ENCODE measurements at places on chromosomes 2 and 18. TPM values are rescaled to one million over a fixed set of nuclear protein-coding genes. Genes with fewer than 3 reads are reported as not detected.

IL18R1 gene
- total RNA-seq = 10.1 TPM

SAG gene
- total RNA-seq = not detected

TCF7L1 gene
- total RNA-seq = not detected

QPCT gene
- not detected for total RNA-seq

GDF7 gene
- total RNA-seq = 0.51 TPM

DSG3 gene
- not detected for total RNA-seq

LRRC30 gene
- total RNA-seq = not detected

CNGA3 gene
- not detected for total RNA-seq

DNMT3A gene
- total RNA-seq = 93.2 TPM

C2orf72 gene
- total RNA-seq = 0.20 TPM

- no peak for DNase-seq
Measured at GRCh38 chr2:164061129-164061746, 325.4 kb upstream of the FIGN start.

- H3K4me3 ChIP-seq = no peak overlapping the region
- peaks cover 32% of the 10 kb centered on the region for H3K36me3 ChIP-seq
- H3K27ac ChIP-seq = no peak overlapping the region
- no peak for DNase-seq
- peaks cover 11% of the 10 kb centered on the region for H3K4me1 ChIP-seq
Measured at GRCh38 chr2:26238311-26238958, 6.0 kb downstream of the HADHA start.

- no peak overlapping the region for H3K4me3 ChIP-seq
- no peak for DNase-seq
- peaks cover 18% of the 10 kb centered on the region for H3K4me1 ChIP-seq
- no peaks in the 10 kb centered on the region for H3K27me3 ChIP-seq
- no peaks in the 10 kb centered on the region for H3K36me3 ChIP-seq
Measured at GRCh38 chr2:196195302-196195701, 23.9 kb upstream of the STK17B start.

DNA sequence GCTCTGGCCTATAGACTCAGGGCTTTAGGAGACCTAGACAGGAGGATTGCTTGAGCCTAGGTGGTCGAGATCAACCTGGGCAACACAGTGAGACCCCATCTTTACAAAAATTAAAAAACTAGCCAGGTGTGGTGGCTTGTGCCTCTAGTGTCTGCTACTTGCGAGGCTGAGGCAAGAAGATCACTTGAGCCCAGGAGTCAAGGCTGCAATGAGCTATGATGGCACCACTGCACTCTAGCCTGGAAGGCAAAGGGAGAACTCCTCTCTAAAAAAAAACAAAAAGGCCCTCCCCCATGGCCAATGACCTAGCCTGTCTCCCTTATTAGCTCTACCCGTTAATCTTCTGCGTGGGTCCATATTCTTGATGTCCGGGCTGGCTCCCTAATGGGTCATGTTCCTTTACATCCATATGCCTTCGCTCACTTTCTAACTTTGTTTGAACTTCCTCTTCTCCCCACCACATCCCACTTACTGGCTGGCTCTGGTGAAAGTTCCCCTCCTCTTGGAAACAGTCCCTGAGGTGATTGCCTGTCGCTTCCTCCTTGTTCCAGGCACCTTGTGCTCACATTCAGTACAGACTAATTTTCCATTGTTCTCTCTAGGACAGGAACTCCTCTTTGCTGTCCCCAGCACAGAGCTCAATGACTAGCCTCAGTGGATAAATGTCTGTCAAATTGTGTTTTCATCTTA is 103.0 kb downstream of the AFF3 start:
- no peak overlapping the region for H3K27ac ChIP-seq
- DNase-seq = no peak
- H3K36me3 ChIP-seq = no peaks in the 10 kb centered on the region
- no peak overlapping the region for H3K4me3 ChIP-seq

GRCh38 chr2:239715202-239715601 is 309.9 kb downstream of the NDUFA10 start:
- H3K4me3 ChIP-seq = no peak overlapping the region
- H3K4me1 ChIP-seq = no peaks in the 10 kb centered on the region
- H3K27me3 ChIP-seq = no peaks in the 10 kb centered on the region

GRCh38 chr2:30179536-30179935 is 32.7 kb downstream of the YPEL5 start:
- H3K27ac ChIP-seq = no peak overlapping the region
- H3K4me1 ChIP-seq = no peaks in the 10 kb centered on the region
- no peaks in the 10 kb centered on the region for H3K27me3 ChIP-seq
- H3K4me3 ChIP-seq = no peak overlapping the region
- no peaks in the 10 kb centered on the region for H3K36me3 ChIP-seq

DNA sequence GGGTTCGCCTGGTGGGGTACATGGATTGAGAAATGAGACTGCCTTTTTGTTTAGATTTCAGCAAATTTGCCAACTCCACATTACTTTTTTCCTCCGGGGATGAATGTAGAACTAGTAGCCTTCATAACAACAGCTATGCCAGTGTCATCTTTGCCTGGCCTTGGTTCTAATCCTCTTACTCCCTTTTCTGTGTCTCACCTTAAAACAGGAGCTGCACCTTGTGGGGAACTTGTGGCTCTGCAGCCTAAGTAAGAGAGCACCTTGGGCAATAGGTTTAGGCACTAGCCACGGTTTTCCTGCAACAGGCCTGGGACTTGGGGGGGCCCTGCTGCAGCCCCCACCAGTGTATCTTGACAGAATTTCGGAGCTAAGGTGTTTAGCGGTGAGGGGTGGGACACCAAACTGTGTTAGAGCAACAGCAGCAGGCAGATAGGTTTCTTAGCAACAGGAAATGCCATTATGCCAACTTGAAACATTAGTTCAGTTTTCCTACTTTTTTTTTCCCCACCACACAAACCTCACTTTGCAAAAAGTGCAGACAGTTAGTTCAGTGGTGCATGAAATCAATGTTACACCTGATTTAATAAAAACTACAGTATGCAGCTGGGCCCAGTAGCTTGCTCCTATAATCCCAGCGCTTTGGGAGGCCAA is 173.7 kb downstream of the PRKCE start:
- H3K36me3 ChIP-seq = no peaks in the 10 kb centered on the region
- H3K27ac ChIP-seq = no peak overlapping the region
- H3K27me3 ChIP-seq = no peaks in the 10 kb centered on the region
- no peak overlapping the region for H3K4me3 ChIP-seq
- DNase-seq = no peak

- no peak overlapping the region for H3K4me3 ChIP-seq
- no peaks in the 10 kb centered on the region for H3K36me3 ChIP-seq
- H3K27ac ChIP-seq = no peak overlapping the region
- H3K4me1 ChIP-seq = no peaks in the 10 kb centered on the region
Measured at GRCh38 chr2:11093467-11093866, 61.8 kb upstream of the SLC66A3 start.

GRCh38 chr2:141162314-141162713 is 968.5 kb downstream of the LRP1B start:
- H3K36me3 ChIP-seq = no peaks in the 10 kb centered on the region
- no peak overlapping the region for H3K27ac ChIP-seq
- H3K27me3 ChIP-seq = no peaks in the 10 kb centered on the region
- no peak for DNase-seq
- H3K4me1 ChIP-seq = no peaks in the 10 kb centered on the region

GRCh38 chr2:133581010-133581760 is 12.9 kb upstream of the NCKAP5 start:
- H3K27me3 ChIP-seq = no peaks in the 10 kb centered on the region
- no peaks in the 10 kb centered on the region for H3K36me3 ChIP-seq
- no peaks in the 10 kb centered on the region for H3K4me1 ChIP-seq
- DNase-seq = no peak

DNA sequence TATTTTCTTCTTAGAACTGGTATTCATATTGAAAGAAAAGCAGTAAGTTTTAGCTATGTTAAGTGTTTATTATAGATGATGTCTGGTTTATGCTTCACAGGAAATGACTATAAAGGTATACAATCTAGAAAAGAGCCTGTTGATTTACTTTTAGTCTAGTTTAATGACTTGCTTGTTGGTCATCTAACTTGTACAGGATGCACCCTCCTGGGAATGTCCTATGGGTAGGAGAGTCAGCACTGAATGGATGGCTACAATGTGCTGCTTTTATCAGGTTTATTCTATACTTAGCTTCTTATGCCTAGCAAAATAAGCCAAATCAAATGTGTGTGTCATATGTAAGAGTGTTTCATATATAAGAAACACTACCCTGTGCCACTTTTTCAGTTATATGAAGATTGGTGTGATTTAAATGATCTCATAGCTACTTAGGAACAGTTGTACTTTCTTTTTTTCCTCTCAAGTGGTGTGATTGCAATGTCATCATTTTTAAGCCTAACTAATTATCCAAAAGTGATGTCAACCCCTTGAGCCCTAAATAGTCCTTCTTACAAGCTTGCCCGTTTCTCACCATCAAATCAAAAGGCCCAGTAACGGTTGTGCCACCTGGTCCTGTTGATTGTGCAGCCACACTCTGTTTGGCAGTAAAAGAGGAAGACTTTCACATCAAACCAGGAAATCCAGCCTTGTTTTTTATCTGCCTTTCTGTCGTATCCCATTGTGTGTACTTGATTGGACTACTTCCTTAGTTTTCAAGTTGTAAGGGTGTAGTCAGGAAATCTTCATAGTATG is 176.0 kb downstream of the DIS3L2 start:
- H3K4me1 ChIP-seq = peaks cover 8% of the 10 kb centered on the region
- peaks cover 9% of the 10 kb centered on the region for H3K36me3 ChIP-seq
- H3K4me3 ChIP-seq = no peak overlapping the region
- H3K27ac ChIP-seq = no peak overlapping the region

DNA sequence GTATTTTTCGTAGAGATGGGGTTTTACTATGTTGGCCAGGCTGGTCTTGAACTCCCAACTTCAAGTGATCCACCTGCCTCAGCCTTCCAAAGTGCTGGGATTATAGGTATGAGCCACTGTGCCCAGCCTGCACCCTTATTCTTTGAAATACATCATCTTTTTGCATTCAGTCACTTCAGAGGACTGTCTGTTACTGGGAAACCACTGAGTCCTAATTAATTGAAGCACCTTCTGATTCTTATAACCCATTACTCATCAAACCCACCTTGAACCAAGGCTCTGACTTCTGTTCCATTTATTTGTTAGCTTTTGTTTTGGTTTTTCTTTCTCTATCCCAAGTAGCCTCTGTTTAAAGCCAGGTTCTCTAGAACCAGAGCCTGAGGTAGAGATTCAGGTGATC is 49.6 kb downstream of the CPO start:
- peaks cover 19% of the 10 kb centered on the region for H3K4me1 ChIP-seq
- no peak for DNase-seq
- no peak overlapping the region for H3K4me3 ChIP-seq
- no peak overlapping the region for H3K27ac ChIP-seq
- H3K36me3 ChIP-seq = no peaks in the 10 kb centered on the region

DNA sequence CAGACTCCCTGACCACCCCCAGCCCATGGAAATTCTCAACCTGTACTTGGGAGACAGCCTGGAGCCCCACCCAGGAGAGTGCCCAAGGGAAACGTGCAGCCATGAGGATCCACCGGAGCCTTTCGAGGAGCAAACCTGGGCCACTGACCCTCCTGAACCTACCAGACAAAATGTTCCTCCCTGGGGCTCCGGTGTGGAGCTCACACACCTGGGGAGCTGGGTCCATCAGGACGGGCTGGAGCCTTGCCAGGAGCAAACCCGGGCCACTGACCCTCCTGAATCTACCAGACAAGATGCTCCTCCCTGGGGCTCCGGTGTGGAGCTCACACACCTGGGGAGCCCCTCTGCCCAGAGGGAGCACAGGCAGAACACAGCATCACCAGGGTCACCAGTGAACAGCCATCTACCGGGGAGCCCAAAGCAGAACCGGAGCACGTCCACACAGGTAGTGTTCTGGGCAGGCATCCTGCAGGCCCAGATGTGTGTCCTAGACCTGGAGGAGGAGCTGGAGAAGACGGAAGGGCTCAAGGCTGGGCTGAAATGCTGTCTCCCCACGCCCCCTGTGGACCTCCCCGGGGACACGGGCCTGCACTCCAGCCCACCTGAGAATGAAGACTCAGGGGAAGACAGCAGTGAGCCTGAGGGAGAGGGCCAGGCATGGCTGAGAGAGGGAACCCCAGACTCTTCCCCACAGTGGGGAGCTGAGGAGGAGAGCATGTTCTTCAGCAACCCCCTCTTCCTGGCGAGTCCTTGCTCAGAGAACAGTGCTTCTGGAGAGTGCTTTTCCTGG is 8.9 kb downstream of the PSD4 start:
- H3K27ac ChIP-seq = peak overlapping the region; percentile 49
- no peak for DNase-seq
- H3K27me3 ChIP-seq = no peaks in the 10 kb centered on the region
- peaks cover 95% of the 10 kb centered on the region for H3K4me1 ChIP-seq
- peaks cover 18% of the 10 kb centered on the region for H3K36me3 ChIP-seq

- H3K4me3 ChIP-seq = no peak overlapping the region
- H3K27ac ChIP-seq = no peak overlapping the region
- H3K4me1 ChIP-seq = no peaks in the 10 kb centered on the region
- no peaks in the 10 kb centered on the region for H3K27me3 ChIP-seq
Measured at GRCh38 chr2:40758401-40759155, 306.7 kb upstream of the SLC8A1 start.

GRCh38 chr2:125644257-125644656 is 1011.7 kb upstream of the GYPC start:
- no peak overlapping the region for H3K27ac ChIP-seq
- no peaks in the 10 kb centered on the region for H3K36me3 ChIP-seq
- no peaks in the 10 kb centered on the region for H3K27me3 ChIP-seq
- no peaks in the 10 kb centered on the region for H3K4me1 ChIP-seq

DNA sequence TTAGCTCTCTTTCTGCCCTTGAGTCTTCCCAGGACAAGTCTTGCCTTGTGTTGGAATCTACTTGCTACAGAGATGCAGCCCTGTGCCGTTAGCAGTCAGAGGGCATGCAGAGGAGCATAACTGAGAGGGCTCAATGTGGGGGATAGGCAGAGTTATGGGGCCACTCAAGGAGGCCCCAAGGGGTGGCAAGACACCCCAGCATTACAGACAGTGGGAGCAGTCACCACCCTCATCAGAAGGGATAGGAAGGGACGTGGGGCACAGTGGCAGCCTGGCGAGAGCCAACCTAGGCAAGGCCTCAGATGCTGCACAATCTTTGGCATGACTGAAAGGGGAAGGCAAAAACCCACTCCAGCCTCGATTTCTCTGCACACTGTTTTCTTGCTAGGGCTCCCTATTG is 169.1 kb downstream of the TMEM18 start:
- no peak for DNase-seq
- H3K4me3 ChIP-seq = no peak overlapping the region
- no peaks in the 10 kb centered on the region for H3K27me3 ChIP-seq
- H3K27ac ChIP-seq = no peak overlapping the region
- H3K36me3 ChIP-seq = no peaks in the 10 kb centered on the region

- H3K36me3 ChIP-seq = no peaks in the 10 kb centered on the region
- no peak overlapping the region for H3K27ac ChIP-seq
- no peak for DNase-seq
- H3K4me1 ChIP-seq = no peaks in the 10 kb centered on the region
Measured at GRCh38 chr18:50143886-50144285, 51.1 kb downstream of the MYO5B start.
